Activated CD4-positive, alpha-beta memory T cell treated with anti-CD3 and anti-CD28 coated beads for 36 hours (primary cell): ENCODE measurements at places on chromosomes 3 and 15. TPM values are rescaled to one million over a fixed set of nuclear protein-coding genes. Genes with fewer than 3 reads are reported as not detected.

FSIP1 gene
- 0.68 TPM for total RNA-seq

DNA sequence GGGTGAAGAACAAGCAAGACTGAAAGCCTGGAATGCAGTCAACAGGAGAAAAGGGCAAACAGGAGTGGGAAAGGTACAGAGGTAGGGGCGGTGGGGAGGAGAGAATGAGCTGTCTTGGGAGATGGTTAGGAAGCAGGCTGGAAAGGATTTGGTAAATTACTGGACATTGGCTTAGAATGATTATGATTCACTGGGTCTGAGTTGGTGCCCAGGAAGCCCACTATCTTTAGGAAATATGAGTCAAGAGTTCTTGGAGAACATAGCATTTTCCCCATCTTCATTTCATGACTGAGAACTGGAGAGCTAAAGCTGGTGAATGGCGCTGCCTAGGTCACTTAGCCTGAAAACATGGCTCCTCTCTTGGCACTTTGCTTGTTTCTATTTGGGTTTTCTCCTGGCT lies 74.7 kb upstream of the C3orf80 start:
- DNase-seq = no peak

DNA sequence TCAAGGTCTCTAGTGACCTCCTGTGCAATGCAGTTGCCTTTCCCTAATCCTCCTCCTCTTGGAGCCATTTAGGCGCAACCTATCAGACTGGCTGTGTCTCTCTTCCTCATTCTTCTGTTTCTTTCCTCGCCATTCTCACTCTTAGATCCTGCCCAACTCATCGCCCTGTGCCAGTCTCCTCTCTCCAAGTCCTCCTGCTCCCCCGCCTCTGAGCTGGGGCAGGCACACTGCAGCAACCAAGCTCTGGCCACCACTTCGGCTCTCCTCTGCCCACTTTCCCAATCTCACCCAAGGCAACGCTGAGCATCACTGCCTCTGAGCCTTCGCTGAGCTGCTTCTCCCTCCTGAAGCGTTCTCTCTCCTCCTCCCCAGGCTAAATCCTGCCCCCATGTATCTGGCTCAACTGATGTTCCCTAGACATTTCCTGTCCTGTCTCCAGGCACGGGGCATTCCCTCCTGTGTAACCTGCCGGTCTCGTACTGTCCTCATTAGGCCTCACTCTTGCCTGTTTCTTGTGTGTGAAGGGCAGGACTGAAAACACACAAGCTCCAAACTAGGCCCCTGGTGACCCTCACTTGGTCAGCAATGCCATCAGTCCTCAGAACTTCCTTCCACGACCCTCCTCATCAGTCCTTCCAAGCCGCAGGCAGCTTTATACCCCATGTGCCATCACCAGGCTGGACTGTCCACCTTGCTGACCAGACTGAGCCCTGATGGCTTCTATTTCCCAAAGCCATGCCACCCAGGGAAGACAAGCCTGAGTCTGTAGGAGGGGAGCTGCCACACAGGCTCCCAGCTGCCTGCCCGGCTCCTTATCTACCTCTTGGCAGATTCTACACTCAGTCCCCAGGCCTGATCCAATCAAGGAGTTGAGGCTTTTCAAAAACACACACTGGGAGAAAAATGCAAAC lies 85.6 kb downstream of the SEC22A start:
- DNase-seq = no peak

ADGRG7 gene
- not detected for total RNA-seq

LOXL1 gene
- total RNA-seq = 2.5 TPM

SEMA5B gene
- total RNA-seq = not detected

- no peak for DNase-seq
These were observed 901.7 kb downstream of the NTRK3 start for GRCh38 chr15:87354661-87355410.

GNAT1 gene
- total RNA-seq = not detected

- DNase-seq = no peak
These were observed 4.3 kb upstream of the NPTN start for GRCh38 chr15:73637527-73637926.

GRCh38 chr15:55827204-55827603 lies 84.3 kb upstream of the PRTG start:
- DNase-seq = no peak

SCN11A gene
- 0.02 TPM for total RNA-seq

CCDC9B gene
- total RNA-seq = 1.6 TPM

- no peak for DNase-seq
These were observed 214.1 kb downstream of the SHQ1 start for GRCh38 chr3:72634128-72634527.

CNTN3 gene
- total RNA-seq = not detected

DNA sequence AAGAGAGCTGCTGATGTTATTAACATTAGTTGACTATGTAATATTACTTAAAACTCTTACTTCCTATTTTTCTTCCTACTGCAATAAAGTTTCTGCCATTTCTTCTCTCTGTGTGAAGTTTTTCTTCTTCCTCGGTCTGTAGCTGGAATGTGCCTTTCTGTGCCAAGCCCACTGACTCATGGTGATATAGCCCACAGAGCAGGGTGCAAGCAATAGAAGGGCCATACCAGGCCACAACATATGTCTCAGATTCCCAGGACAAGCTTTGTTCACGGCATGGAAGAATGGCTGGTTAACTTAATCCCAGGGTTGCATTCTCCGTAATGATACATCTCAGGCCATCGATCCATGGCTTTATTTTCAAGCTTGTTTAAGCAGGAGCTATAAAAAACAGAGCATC lies 815.3 kb downstream of the TUSC7 start:
- DNase-seq = no peak

- DNase-seq = peak; percentile 22
These were observed at the start of gene SLCO2A1 for GRCh38 chr3:134029734-134030378. SLCO2A1 (minus strand) TSS chr3:134029925; CDS start chr3:134029802, 123 bp downstream.

DNA sequence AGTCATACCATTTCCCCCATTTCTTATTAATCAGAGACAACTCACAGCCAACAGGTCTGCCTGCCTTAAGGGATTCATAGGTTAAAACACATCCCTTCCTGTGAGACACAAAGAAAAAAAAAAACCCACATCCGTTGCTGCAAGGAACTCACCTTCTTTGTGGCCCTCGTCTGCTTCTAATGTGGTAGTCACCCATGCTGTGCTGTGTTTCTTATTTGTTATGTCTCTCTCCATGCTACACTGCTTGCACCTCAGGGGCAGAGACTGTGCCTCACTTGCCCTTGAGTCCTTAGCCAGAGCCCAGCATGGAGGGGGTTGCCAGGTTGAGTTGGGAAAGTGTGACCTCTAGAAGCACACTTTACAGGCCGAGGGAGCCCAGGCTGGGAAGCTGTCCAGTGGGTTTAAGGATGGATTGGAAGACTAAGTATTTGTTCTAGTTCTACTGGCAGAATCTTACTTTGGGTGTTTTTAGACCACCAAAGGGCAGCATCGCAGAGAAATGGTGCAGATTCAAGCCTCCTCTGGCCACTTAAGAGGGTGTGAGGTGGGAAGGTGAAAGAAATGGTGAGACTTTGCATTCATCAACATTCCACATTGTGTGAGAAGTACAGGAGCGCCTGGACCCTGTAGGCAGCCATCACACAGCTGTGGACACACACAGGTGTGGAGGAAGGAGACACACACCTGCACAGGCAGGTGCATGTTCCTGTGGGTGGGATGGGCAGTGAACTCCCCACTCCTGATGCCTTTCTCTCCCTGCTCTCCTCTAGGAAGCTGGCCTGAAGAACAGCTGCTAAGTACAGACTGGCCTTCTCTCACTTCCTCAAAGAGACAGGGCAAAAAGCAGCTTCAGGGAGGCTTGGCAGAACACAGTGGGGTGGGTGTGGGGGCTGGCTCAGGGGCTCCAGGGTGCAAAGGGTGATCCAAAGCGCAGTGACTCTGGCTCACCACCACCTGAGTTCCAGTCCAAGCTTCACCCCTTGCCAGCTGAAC lies 48.8 kb downstream of the GLB1 start:
- DNase-seq = peak; percentile 73

UACA gene
- 4.1 TPM for total RNA-seq

GRCh38 chr15:88472225-88472624 lies 4.7 kb downstream of the MRPS11 start:
- peak; percentile 21 for DNase-seq

DNA sequence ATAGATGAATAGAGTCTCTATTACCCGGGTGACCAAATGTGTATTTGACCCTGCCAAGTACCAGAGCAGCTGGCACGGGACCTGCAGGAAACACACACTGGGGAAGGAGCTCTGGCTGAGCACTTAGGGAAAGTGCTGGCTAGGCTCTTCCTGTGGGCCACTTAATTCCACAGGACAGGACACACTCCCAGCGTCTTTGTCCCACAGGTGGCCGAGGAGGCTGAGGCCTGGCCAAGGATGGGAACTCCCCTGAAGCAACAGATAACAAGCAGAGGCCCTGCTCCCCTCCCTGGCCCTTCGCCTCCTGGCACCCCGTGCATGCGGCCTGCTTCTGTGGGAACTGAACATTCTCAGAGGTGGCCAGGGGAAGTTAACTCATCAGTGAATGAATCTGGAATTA lies 180.8 kb downstream of the ATP10A start:
- DNase-seq = no peak

- no peak for DNase-seq
These were observed 72.0 kb downstream of the SCN5A start for GRCh38 chr3:38577371-38578080.

TRIM42 gene
- not detected for total RNA-seq

LDHAL6B gene
- total RNA-seq = not detected

GPR149 gene
- not detected for total RNA-seq

GRCh38 chr3:12470111-12470510 lies 14.2 kb upstream of the TSEN2 start:
- no peak for DNase-seq

DNA sequence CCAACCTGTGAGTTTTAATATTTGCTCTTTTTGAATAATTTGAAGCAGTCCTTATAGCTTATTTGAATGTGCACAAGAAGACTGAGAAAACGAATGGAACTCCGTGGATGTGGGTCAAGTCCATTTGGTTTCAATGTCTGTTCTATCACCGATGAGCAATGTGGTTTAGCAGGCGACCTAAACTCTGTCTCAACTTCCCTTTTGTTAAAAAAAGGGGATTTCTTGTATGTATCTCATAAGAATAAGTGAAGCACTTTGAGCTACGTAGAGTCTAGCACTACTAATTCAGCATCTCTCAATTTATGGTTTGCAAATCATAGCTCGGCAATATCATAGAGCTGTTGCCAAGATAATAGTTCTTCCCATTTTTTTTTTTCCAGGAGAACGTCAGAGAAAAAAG lies 4.6 kb upstream of the SKIL start:
- DNase-seq = no peak

GOLGA8J gene
- not detected for total RNA-seq

TRH gene
- total RNA-seq = not detected

DNA sequence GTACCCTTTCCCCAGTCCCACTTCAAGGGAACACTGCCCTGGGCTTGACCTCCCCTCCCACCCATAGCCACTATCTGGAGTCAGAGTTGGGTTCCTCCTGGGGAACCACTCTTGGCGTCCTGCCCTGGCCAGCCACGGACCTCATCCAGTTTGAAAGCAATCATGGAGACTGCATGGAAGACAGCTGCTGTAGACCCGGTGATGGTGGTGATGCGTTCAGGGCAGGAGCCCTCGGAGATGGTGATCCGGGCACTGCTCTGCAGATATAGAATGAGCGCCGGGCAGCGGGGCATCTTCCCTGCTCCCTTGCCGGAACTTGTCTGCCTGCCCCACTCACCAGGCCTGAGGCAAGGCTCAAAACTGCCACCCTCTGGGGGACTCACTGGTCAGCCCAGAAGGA lies 5.2 kb downstream of the GPR62 start:
- DNase-seq = no peak

DNA sequence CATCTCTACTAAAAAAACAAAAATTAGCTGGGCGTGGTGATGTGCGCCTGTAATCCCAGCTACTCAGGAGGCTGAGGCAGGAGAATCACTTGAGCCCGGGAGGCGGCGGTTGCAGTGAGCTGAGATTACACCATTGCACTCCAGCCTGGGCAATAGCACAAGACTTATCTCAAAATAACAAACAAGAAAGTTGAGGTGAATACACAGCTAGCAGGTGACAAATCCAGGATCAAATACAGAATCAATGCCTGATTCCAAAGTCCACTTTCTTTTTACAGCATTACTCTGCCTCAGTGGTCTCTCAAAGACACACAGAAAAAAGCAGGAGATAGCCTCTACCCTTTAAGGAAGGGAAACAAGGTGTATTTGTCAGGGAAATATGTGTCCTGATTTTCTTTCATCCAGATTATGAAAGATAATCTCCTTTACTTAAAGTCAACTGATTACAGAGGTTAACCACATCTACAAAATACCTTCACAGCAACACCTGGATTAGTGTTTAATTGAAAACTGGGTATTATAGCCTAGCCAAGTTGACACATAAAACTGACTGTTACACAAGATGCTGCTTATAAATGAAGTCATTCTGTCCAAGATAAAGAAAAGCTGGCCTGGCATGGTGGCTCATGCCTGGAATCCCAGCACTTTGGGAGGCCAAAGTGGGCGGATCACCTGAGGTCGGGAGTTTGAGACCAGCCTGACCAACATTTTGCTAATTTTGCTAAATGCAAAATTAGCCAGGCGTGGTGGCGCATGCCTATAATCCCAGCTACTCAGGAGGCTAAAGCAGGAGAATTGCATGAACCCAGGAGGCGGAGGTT lies 4.0 kb upstream of the SLC25A38 start:
- no peak for DNase-seq

GLCE gene
- 4.4 TPM for total RNA-seq

- no peak for DNase-seq
These were observed 469.1 kb downstream of the SOX2 start for GRCh38 chr3:182180654-182181385.

- no peak for DNase-seq
These were observed 30.3 kb downstream of the PLXNA1 start for GRCh38 chr3:127013181-127013580.

MEGF11 gene
- total RNA-seq = not detected

DNA sequence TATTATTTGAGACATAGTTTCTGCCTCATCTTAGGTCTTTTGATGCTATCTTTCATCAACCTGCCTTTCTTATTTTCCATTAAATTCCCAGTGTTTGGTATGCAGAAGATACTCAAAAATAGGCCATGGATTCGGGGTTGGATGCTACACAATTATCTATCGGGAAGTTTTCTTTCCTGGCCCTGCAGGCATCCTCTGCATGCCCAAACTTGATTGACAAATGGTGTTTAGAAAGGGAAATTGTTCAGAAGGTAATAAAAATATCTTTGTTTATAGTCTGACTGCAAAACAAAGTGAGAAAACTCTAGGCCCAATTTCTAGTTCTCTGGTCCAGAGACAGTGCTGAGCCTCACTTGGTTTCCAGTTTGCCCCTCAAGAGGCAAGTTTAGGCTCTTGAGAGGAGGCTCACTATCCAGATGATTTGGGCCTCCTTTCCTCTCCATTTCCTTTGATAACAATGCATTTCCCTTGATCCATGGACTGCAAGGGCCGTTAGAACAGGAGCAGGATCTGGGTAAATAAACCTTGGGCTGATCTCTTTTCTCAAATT lies 157.1 kb upstream of the DPH6 start:
- no peak for DNase-seq

DNA sequence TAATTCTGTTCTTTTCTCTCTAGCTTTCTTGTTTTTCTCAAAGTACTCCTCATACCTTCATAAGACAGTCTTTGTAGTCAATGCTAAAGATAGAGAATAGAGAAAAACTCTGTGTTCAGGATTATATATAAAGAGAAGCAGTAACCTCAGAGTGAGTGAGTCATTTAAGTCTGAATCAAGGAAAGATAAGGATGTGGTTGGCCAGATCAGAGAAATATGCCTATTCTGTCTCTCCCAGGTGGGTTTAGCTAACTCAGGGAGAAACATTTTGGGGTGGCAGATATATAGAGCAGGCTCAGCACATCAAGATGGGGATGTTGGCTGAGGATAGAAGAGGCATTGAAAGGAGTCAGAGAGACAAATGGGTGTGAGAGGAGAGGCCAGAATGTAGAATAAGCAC lies 31.4 kb downstream of the GTF2E1 start:
- DNase-seq = no peak

- DNase-seq = no peak
These were observed 17.9 kb downstream of the FANCD2OS start for GRCh38 chr3:10090179-10090578.

SEMA6D gene
- total RNA-seq = not detected
